ENCODE measurements at places on chromosomes 3 and 15.
A peak's percentile ranks its signal among the peaks of the same experiment; 100 is the strongest.

DNA sequence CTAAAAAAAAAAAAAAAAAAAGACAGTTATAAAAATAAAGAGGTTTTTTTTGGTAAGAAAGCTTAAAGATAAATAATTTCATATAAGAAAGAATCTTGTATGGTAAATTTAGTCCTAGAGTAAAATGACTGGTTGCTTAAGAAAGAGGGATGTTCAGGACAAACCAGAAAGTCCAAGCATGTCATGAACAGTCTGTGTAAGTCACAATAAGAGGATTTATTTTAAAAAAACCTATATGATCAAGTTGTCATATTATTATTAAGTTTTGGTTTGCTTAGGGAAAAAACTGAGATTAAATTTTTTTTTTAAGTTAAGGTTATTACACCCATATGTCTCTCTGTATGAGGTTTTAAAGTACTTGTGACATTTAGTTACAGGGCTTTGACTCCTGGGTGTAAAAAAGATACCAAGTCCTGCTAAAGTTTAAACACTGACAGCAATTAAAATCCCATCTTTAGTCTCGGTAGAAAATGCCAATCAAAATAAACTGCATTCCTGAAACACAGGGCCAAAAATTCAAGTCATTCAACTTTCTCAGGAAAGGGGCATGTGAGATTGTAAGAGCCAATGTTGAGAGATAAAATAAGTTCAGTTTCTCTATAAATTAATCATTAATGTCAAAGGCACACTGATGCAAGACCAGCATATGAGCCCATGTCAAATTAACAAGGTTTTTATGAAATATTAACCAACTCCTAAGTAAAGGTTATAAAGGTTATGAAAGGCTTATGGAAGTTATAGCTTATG is 8.5 kb upstream of the BDH1 start:
- DNase-seq: no peak

GRCh38 chr3:42013691-42014457 is 52.0 kb upstream of the ULK4 start:
- peak; percentile 35 for DNase-seq

DNA sequence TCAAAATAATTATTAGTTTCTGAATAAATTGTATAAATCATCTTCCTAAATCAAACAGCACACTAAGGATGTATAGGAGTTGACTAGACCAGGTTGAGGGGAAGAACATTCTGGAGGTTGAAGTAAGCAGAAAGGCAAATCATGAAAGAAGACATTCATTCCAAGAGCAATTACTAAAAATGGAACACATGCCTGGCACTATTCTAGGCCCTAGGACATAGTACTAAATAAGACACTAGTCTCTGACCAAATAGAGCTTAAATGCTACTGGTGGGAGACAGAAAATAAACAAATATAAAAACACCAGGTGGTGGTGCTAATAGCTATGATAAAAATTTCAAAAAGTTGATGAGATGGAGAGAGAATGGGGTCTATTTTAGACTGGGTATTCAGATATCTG is 190.1 kb downstream of the TBC1D5 start:
- no peak for DNase-seq

- DNase-seq: peak; percentile 62
Observed at GRCh38 chr3:35932995-35933394, 293.7 kb downstream of the ARPP21 start.

- DNase-seq: no peak
Observed at GRCh38 chr15:95953032-95953431, 377.5 kb upstream of the NR2F2 start.

DNA sequence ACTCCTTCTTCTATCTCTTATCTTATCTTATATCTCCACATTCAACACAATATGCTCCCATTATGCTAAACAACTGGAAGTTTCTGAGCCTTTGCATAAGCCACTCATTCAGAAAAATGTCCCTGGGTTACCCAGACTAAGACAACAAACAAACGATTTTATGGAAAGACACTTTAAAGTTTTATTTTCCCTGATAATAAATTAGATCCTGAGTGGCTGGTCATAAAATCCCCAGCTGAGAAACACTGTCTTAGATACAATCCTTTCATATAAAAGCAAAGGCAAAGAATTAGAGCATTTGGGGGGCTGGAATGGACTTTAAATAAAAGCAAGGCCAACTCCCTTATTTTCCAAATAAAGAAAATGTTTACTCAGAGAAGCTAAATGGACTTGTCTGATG is 322.3 kb downstream of the GBE1 start:
- no peak for DNase-seq

DNA sequence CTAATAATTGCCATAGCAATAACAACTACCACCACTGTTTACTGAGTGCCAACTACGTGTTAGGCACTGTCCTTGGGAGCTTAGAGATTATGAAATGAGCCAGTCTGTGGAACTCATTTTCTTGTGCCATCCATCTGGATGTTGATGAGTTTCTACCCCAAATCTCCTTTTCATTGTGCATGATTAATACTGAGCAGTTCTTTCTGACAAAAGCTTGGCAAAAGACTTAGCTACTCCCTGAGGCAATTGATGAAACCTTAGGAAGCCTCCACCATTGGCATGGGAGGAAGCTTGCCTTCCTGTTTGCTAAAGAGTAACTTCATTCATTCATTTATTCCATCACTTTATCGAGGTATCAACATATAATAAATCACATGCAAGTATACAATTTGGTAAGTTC is 39.8 kb downstream of the PRICKLE2 start:
- DNase-seq: no peak

GRCh38 chr15:63977119-63977518 is 69.2 kb downstream of the DAPK2 start:
- no peak for DNase-seq

- no peak for DNase-seq
Observed at GRCh38 chr15:79105141-79105540, 14.6 kb upstream of the RASGRF1 start.

- DNase-seq: no peak
Observed at GRCh38 chr15:48842501-48842900, 31.6 kb upstream of the CEP152 start.

DNA sequence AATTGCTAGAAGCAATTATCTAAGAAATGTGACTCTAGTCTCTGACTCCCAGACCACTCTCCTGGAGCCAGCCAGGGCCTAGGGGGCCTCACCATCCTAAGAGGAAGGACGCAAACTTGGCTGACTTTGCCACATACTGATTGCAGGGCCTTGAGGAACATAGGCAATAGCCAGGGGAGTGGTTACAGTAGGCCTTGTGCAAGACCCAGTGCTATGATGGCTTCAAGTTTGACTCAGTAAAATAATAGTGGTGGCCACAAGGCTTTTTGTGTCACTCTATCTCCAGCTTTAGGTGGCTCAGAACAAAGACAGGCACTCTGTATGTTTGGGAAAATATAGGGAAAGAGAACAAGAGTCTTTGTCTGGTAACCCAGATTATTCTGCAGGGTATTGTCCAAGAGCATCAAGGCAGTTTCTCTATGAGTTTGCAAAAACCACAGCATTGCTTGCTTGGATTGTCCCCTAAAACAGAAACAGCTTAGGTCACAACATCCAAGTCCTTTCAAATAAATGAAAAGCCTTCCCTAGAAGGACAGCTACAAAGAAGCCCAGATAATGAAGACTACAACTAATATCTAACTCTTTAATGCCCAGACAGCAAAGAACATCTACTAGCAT is 631.5 kb downstream of the PYDC2 start:
- no peak for DNase-seq

DNA sequence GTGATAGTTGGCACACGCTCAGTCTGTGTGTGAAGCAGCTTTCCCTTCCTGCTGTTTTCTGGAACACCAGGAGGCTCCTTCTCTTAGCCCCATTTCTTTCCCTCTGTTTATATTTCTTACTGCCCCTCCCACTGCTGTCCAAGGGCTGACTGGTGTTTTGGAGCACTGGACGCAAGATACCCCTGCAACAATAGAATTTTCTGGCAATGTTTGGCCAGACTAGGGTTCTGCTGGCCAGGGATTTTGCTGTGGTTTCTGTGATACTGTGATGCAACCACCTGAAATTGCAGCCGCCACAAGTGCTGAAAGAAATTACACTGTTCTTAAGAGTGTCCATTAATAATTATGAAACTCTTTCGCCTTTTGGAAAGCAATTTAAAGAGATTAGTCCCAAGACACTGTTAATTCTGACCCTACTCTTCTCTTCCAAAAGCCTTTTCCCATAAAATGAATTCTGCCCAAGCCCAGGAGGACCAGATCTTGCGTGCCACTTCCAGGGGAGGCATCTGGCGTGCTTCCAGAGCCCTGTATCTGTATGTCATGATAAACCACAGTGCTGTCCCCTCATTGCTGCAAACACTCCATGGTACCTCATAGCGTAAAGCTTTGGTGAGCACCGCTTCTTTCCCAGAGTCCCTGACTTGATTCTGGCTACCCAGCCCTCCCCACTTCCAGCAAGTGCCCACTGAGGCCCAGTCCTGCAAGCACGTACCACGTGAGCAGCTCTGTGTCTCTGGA is 159.4 kb upstream of the CHRM5 start:
- no peak for DNase-seq

DNA sequence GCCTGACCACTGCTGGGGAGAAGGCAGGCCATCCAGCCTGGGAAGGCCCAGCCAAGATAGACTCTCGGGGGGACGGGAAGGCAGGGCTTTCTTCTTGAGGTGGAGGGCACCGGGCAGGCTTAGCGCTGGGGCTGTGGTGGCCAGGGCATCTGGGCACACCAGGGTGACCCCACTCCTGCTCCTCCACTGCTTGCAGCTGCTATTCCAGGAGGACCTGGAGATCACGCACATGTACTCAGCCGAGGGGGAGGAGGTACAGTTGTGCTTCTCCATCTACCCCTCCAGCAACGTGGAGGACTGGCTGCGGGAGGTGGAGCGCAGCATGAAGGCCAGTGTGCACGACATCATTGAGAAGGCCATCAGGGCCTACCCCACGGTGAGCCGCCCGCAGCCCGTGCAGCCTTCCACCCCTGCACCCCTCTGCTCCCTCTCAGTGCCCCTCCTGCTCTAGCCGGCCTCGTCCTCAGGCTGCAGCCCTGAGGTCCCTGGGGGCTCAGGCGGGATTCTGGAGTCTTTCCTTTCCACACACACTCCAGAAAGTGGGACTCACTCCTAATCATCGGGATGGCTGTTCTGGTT is 42.3 kb downstream of the DNAH1 start:
- no peak for DNase-seq

Measured in SW480 (cell line).